ENCODE measurements at places on chromosomes 2 and 18. TPM values are rescaled to one million over a fixed set of nuclear protein-coding genes. Genes with fewer than 3 reads are reported as not detected.
A peak's percentile ranks its signal among the peaks of the same experiment; 100 is the strongest.

- DNase-seq: peak; percentile 33
These were observed 18.4 kb downstream of the GRP start for GRCh38 chr18:59238385-59238784.

DNA sequence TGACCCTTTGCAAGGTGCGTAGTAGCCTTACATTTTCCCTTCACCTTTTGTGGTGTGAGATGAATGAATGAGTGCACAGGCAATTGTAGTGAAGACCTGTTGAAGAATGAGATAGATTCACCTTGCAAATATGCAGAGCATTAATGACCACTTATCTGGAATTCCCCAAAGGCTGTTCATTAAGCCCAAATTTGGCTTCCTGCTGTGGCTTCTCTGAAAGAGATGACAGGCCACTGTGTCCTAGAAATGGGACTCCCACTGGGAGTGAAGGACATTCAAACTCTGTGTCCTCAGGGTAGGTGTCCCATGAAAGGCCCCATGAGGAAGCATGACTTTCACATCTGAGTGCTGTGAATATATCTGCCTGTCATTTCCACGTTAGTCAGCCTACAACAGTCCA is 1821.8 kb upstream of the PIK3C3 start:
- no peak for DNase-seq

- no peak for DNase-seq
These were observed 52.9 kb downstream of the HNRNPLL start for GRCh38 chr2:38549851-38550250.

- peak; percentile 43 for DNase-seq
These were observed 210.0 kb downstream of the RBM43 start for GRCh38 chr2:151051574-151052220.

- no peak for DNase-seq
These were observed 222.5 kb downstream of the FAM210A start for GRCh38 chr18:13503836-13504235.

DNA sequence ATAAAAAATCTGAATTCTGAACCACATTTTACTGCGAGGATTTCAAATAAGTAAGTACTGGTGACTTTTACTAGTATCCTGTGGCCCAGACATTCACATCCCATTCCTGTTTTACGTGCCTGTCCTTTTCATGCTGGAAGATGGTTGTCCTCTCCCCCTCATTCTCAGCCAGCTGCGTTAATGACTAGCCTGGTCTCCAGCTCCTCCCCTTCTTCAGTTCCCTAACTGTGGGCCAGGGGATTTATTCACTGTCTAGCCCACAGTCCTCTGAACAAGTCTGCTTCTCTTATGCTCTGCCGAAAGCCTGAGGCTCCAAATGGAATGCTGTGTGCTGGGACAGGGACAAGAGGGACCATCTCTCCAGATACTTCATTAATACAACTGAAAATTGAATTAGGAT is 373.9 kb downstream of the PTPRM start:
- DNase-seq: no peak

DNA sequence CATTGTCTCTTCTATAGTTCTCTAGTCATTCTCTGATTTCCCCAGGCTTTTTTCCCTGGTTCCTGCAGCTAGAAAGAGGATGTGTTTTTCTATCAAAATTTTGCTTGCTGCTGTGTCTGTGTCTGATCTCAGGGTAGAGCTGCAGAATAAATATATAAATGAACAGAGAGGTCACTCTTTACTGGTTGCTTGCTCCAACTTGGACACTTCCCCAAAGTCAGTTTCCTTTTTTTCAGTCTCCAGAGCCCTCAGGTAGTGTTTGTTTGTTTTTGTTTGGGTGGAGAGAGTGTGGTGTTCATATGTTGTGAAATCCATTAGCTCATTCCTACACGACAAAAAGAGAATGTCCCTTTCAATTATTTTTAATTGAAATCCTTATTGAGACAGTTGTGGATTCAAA is 85.8 kb downstream of the CERS6 start:
- no peak for DNase-seq

- peak; percentile 53 for DNase-seq
These were observed 45.2 kb downstream of the TMEM131 start for GRCh38 chr2:97950329-97951154.

- DNase-seq: no peak
These were observed 89.5 kb downstream of the PXDN start for GRCh38 chr2:1654696-1655374.

DNA sequence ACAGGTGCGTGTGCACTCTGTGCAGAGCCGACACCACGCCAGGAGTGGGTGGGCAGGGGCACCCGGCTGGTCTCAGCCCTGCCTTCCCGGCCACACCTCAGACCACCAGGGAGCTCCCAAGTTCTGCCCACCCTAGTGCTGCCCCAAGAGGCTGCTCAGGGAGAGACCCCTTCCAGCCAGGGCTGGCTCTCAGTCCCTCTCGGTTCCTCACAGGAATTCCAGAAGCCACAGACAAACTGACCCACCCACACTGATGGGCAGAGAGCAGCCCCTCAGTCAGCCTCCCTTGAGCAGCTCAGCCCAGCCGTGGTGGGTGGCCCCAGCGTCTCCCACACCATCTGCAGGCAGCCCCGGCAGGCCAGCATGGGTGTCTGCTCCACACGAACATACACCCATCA is 33.8 kb downstream of the GPC1 start:
- DNase-seq: no peak

- peak; percentile 36 for DNase-seq
These were observed 260.5 kb downstream of the CALCRL start for GRCh38 chr2:187187519-187187918.

The GALNT5 gene
- 77.8 TPM for total RNA-seq

The C2orf78 gene
- total RNA-seq: 1.7 TPM

The SLC25A52 gene
- total RNA-seq: not detected

The TWIST2 gene
- total RNA-seq: 32.0 TPM

The ANTXR1 gene
- 137 TPM for total RNA-seq

The CDK15 gene
- 6.7 TPM for total RNA-seq

The ZNF532 gene
- 116 TPM for total RNA-seq

The RAB6C gene
- total RNA-seq: 1.9 TPM
